GM04504 (cell line): ENCODE measurements at places on chromosomes 1 and 21.
A peak's percentile ranks its signal among the peaks of the same experiment; 100 is the strongest.

- no peak for DNase-seq
Observed at GRCh38 chr1:233641029-233641428, 27.1 kb downstream of the KCNK1 start.

DNA sequence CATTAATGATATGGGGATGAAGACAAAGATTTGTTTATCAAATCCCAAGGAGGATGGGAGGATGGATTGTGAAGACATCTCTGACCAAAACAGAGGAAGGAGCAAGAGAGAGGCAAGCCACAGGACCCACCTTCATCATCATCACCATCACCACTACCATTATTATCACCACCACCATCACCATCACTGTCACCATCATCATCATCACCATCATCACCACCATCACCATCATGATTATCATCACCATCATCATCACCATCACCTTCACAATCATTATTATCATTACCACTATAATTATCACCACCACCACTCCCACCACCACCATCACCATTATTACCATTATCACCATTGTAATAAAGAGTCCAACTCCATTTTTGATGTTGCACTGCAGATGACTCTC, 482.5 kb downstream of the PTPRU start:
- no peak for DNase-seq

GRCh38 chr21:34594566-34595234, 20.2 kb downstream of the RCAN1 start:
- no peak for DNase-seq

DNA sequence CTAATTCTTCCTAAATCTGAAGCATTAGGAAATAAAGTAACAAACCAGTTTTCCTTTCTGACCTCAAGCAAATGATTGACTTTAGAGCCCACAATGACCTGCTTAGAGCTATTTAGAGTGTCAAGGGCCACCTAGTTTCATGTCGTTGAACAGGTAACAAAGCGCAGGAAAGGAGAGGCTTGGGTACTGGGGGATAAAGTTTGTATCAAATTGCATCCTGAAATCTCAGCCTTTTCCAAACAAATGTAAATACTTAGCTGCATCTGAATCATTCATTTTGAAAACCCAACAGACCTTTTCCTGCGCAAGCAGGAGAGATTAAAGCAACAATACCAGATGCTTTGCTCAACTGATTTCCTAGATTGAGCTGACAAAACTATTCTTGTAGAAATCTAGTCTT, 121.2 kb downstream of the NRIP1 start:
- DNase-seq = no peak

GRCh38 chr1:176957603-176958002, 206.9 kb downstream of the ASTN1 start:
- no peak for DNase-seq

GRCh38 chr21:15978215-15978738, 248.5 kb downstream of the USP25 start:
- peak; percentile 10 for DNase-seq

DNA sequence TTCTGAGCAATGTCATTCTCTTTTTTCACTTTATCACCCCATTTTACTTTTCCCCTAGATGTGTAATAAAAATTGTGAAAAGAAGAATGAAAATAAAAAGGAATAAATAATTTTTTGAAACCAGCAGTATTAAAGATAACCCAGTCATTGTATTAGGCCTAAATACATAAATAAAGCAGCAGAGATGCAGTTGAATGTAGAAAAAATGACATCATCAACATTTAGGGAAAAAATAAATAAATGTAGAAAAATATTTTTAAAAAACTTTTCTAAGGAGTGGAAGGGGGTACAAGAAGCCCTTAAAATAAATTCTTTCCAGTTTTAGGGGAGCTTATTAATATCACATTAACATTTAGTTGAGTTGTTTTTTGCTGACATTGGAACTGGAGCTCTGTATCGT, 15.3 kb upstream of the ENAH start:
- DNase-seq = no peak

GRCh38 chr1:203480525-203481084, 5.0 kb downstream of the PRELP start:
- DNase-seq = peak; percentile 92

GRCh38 chr1:219847215-219847855, 81.0 kb downstream of the SLC30A10 start:
- DNase-seq = no peak

DNA sequence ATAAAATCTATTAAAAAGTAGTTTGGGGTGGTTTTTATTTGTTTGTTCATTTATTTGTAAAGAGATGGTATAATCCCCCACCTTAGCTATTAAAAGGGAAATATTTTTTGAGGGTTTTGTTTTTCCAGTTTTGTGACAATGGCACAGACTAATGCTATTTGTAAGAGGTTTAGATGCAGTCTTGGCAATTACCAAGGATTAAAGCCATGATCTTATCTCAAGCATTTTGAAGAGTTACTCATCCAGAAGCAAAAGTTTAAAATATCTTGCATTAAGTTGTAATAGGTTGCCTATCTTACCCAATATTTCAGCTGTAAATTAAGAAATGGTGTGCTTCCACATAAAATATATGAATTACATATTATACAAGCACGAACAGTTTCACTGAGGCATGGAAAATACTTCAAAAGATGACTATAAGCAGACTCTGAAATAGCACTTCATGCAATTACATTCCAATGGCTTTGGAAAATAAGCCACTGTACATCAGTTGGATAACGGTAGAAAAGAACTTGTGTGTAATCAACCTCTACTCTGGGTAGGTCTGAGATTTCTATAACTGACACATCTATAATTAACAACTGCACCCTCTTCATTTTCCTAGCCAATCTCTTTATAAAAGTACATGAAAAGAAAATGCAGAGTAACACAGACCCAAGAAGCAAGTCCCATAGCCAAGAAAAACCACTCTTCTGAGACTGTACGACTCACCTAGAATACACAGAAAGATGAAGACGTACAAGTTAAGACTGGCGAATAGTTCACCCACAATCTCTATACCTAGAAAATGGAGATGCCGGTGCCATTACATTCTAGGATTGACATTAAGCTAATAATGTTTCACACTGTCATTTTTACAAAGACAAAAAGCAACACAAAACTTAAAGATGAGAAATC, 95.2 kb downstream of the PTPN14 start:
- no peak for DNase-seq
